ENCODE measurements at places on chromosomes 1 and 21. TPM values are rescaled to one million over a fixed set of nuclear protein-coding genes. Genes with fewer than 3 reads are reported as not detected.
A peak's percentile ranks its signal among the peaks of the same experiment; 100 is the strongest.

DNA sequence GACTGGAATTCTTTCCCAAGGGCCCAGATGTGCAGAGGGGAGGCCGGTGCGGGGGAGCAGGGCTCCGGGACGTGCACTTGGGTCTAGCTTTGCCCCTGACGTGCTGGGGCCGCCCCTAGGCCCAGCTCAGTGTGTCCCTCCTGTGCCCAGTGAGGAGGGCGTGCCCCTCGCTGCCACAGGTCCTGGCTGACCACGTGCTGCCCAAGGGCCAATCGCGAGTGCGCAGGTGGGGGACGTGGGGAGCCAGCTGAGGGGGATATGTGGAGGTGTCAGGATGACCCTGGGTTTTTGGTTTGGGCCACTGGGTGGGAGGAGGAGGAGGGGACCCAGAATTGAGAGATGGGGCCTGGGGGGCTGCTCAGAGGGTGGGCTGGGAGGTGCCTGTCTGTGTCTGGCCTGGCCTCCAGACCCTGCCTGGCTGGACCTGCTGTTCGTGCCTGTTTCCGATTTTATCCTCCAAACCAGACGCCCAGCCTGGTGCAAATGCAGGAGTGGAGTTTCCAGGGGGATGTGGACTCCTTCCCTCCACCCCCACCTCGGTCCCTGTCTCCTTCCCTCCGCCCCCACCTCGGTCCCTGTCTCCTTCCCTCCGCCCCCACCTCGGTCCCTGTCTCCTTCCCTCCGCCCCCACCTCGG is 6.1 kb upstream of the RNF223 start:
- peak; percentile 60 for DNase-seq

GRCh38 chr1:192225266-192225665 is 67.0 kb downstream of the RGS18 start:
- no peak for DNase-seq

DNA sequence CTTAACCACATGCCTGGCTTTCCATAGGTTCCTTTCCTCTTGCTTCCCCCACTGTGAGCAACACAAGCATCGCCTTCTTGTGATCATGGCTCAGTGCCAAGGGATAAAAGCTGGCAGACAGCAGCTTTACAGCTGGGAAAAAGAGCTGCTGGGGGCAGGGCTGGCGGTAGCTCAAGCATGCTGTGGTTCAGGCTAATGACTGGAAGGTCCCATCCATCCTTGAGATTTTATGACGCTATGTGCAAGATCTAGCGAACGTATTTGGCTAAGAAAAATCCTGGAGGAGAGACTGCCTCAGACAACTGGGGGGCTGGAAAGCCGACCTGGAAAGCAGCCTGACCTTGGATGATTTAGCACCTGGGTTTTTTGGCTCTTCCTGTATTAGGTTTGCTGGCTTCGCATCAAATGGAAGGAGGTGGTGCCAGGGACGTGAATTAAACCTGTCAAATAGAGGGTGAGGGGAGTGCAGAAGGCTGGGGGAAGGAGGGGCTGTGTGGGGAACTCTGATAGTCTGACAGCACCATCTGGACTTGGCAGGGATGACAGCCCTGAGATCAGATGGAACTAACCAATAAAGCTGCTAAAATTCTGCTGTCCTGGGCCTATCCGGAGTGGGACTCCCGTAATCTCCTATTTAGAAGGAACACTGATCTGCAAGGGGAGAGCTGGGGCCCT is 34.8 kb downstream of the ZMYND12 start:
- no peak for DNase-seq

The ATXN7L2 gene
- total RNA-seq, result 13.7 TPM

- DNase-seq, result no peak
These were observed 28.6 kb downstream of the KRTAP10-1 start for GRCh38 chr21:44511219-44511937.

- DNase-seq, result no peak
These were observed 70.3 kb downstream of the LTN1 start for GRCh38 chr21:28922368-28922767.

- DNase-seq, result no peak
These were observed 143.2 kb downstream of the RASAL2 start for GRCh38 chr1:178237121-178237520.

DNA sequence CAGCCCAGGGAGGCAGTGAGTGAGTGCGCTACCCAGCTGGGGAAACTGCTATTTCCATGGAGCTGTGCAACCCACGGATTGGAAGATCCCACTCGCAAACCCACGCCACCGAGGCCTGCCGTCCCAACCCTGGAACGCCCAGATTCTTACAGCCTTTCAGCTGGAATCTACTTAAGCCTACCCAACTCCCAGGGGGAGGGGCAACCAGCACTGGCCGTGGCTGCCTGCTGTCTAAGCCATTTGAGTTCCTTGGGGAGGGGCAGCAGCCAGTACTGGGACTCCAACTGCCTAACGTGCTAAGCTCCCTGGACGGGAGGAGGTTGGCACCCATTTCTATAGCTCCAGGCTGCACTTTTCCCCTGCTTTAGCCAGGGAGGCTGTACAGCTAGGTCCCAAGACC is 27.1 kb upstream of the ZNF669 start:
- no peak for DNase-seq

The OR10Z1 gene
- total RNA-seq, result not detected

The ZBTB8B gene
- not detected for total RNA-seq

- no peak for DNase-seq
These were observed 61.0 kb downstream of the HMCN1 start for GRCh38 chr1:185795181-185795580.

DNA sequence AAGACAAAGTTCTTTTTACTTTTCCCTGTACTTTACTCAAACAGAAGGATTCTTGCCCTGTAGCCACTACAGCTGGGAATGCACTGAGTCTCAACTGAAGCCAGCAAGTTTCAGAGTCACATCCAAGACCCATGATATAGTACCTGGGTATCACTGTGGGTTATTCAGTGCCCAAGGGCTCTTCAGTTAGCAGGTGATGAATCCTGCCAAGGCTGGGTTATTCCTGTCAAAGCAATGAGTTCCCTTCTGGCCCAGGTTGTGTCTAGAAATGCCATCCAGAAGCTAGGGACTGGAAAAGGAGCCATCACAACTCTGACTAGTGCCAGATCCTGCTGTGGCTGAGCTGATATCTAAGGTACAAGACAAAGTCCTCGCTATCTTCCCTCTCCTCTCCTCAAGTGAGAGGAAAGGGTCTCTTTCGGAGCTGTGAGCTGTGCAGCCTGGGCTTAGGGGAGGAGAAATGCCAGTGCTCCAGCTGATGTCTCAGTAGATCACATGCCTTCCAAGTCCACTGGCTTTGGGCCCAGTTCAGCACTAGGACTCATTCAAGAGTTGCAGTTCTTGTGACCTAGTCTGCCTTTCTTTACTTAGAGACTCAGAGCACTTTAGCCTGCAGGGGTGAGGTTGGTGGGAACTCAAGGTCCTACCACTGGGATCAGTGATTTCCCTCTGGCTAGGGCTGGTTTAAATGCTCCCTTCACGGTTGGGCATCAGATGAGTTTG is 369.4 kb downstream of the TBX15 start:
- no peak for DNase-seq

DNA sequence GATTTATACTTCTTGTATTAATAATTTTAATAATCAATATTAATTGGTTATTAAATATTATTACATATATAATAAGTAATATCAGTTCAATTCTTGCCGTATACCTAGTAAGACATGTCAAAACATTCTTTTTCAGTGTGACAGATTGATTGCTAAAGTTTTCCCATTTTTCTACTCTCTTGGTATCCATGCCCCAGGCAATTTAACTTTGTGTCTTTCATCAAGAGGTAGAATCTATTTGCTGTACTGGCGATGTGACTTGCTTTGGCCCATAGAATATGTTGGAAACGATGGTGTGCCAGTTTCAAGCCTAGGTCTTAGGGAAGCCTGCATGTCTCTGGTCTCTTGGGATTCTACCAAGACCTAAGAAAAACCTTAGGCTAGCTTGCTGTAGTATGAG is 436.1 kb upstream of the ADAMTS5 start:
- no peak for DNase-seq

Measured in activated CD8-positive, alpha-beta T cell treated with anti-CD3 and anti-CD28 coated beads for 36 hours (primary cell).